ENCODE measurements at places on chromosomes 16 and 17.

DNA sequence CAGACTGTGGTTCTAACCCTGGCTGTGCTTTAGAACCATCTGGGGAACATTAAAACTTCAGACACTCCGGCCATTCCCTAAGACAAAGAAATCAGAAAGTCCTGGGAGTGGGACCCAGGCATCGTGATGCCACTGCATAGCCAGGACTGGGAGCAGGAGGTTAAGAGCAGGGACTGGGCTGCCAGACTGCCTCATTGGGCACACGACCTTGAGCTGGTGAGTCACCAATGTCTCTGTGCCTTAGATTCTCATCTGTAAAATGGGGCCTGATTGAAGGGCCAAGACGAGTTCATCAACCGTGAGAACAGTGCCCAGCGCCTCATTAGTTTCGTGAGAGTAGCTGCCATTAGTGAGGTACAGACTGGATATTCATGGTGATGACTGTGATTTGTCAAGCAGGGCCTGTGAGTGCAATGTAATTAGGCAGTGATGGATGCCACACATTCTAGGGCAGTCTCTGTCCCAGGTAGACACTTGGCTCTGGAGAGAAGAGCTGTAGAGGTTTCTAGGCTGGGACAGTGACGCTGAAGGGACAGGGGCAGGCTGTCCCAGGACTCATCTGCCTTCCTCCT is 196.8 kb downstream of the NTN1 start:
- DNase-seq = no peak

- DNase-seq = no peak
Observed at GRCh38 chr17:37391146-37391545, 15.4 kb downstream of the C17orf78 start.

- no peak for DNase-seq
Observed at GRCh38 chr16:75761108-75761507, 34.8 kb upstream of the CPHXL start.

DNA sequence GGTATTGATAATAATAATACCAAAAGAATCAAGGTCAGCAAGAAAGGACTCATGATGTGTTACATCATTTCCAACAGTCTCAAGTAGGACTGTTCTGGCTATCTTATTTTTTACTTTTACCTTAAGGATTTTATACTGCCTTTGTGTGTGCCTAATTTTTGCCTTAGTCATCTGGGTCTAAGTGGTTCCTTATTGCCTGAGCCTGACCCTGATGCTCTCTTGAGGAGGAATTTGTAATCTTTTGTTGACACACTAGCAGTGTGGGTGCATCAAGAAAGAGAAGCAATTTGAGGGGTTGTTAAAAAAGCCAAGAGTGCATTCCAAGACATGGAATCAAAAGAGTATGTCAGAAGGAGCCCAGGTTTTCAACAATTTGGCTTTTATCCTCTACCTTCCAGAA is 59.3 kb downstream of the TMEM100 start:
- DNase-seq = no peak

- DNase-seq = no peak
Observed at GRCh38 chr17:11618861-11619566, 20.7 kb downstream of the DNAH9 start.

DNA sequence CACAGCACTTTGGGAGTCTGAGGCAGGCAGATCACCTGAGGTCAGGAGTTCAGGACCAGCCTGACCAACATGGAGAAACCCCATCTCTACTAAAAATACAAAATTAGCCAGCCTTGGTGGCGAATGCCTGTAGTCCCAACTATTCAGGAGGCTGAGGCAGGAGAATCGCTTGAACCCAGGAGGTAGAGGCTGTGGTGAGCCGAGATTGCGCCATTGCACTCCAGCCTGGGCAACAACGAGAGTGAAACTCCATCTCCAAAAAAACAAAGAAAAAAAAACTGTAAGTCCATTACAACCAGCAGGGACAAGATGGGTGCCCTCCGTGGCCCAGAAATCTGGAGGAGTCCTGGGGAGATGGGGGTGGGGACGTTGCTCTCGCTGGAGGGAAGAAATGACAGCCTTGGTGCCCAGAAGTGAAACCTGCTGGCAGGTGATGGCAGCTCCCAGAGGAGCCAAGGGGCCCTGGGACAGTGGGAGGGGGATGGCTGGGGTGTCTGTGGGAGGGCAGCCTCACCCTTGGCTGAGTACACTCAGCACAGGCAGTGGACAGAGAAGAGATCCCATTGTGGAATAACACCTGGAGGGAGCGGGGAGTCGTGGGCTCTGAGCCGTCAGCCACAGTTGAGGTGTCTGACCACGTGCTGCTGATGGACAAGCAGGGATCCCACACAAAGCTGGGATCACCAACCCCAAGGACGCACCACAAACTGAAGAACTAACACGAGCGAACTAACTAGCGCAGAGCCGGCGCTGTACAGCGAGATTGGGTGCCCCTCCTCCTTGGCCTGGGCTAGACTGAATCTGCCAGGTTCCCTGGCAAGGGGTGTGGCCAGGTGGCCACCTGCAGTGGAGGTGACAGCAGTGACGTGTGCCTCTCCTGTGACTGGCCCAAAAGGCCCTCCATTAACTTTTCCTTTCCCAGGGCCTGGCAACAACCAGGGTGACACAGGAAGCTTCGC is 46.9 kb upstream of the BAHCC1 start:
- DNase-seq = no peak

- DNase-seq = no peak
Observed at GRCh38 chr17:52709724-52710123, 551.2 kb upstream of the CA10 start.

DNA sequence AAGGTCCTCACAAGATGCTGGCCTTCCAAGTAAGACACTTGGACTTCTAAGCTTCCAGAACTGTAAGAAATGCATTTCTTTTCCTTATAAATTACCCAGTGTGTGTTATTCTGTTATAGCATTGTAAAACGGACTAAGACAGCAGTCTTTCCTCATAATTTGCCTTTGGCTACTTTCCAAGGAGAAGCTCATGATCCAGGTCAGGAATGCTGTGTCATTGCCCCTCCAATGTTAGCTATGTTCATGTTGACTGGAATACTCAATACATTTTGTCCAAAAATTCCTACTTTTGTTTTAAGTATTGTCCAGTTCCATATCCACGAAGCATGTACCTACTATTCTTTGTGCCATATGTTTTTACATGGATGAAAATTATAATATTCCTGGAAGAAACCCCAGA is 234.6 kb downstream of the HS3ST3A1 start:
- no peak for DNase-seq

GRCh38 chr16:85288869-85289660 is 176.8 kb upstream of the CIBAR2 start:
- DNase-seq = no peak

DNA sequence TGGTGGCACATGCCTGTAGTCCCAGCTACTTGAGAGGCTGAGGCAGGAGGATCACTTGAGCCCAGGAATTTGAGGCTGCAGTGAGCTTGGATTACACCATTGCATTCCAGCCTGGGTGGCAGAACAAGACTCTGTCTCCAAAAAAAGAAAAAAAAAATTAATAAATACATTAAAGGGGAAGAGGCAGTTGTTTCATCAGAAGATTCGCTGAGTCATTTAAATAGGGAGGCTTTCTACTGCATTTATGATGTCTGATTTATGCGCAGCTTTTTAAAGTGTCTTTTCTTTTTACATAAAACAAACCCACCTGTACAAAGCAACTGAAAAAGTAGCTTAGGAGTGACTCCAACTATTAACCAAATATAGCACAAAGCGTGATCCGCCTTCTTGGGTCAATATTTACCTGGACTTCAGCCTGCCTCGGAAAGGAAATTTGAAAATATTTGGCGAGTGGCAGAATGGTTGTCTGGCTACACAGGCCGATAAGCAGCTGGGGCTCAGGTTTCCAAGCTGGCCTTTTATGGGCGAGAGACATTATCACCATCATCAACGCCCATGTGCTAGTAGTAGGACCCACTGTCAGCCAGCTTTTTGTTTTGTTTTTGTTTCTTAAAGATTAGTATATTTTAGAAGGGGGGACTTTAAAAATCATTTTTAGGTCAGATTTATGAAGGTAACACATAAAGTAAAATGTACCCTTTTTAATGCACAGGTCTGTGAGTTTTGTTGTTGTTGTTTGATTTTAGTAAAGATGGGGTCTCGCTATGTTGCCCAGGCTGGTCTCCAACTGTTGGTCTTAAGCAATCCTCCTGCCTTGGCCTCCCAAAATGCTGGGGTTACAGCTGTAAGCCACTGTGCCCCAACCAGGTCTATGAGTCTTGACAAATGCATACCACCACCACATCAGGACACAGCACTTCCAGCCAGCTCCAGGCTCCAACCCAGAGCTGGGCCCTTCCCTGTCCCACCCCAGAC is 42.5 kb upstream of the RASD1 start:
- DNase-seq = no peak

GRCh38 chr17:76032780-76033108 is 5.6 kb upstream of the EVPL start:
- DNase-seq = no peak

DNA sequence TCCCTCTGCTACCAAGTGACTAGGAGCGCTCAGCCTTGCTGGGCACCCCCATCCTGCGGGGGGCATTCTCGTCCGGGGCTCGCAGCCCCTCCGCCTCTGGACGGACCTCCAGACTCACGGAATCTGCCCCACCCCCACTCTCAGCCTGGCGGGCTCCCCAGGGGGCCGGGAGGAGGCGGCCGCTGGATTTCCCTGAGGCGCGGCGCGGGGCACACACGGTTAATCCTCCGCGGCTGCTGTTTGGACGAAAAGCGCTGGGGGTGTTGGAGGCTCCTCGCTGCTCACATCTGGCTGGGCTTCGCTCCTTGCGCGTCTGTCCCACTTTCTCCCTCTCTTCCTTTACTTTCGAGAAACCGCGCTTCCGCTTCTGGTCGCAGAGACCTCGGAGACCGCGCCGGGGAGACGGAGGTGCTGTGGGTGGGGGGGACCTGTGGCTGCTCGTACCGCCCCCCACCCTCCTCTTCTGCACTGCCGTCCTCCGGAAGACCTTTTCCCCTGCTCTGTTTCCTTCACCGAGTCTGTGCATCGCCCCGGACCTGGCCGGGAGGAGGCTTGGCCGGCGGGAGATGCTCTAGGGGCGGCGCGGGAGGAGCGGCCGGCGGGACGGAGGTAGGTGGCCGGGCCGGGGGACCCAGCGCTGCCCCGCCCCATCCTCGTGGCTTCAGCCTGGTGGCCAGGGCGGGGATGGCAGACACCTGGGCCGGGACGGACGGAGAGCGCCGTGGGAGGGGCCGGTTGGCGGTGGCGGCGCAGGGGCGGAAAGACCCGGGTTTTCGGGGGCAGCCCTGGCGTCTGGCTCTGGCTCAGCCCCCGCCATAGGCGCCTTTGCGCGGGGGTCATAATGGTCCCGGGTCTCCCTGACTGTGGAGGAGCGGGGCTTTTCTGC is at the start of gene C1QTNF1:
Gene C1QTNF1 (plus strand): TSS at position 284 of the 886 bp plus-strand sequence. CDS start 19,800 bp downstream, outside the sequence.
- DNase-seq = no peak

GRCh38 chr17:39238311-39238972 is 12.7 kb upstream of the STAC2 start:
- DNase-seq = no peak

DNA sequence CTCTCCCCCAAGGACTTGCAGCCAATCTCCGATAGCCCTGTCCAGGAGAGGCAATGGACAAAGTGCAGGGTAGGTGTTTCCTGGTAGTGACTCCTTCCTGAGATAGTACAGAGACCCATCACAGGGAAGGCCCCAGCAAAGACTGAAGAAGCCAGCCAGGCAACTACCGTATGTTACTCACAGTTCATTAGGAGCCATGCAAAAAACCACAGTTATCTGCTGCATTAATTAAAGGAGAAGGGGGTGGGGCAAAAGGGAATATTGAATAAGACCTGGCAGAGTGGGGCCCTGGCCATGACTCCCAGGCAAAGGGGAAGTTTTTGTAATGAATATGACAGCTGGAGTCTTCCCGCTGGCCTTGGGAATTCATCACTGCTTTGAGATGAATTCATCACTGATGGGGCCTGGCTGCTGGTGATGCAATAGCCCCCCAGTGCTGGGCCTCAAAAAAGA is 2.5 kb upstream of the SLC13A2 start:
- DNase-seq = no peak

DNA sequence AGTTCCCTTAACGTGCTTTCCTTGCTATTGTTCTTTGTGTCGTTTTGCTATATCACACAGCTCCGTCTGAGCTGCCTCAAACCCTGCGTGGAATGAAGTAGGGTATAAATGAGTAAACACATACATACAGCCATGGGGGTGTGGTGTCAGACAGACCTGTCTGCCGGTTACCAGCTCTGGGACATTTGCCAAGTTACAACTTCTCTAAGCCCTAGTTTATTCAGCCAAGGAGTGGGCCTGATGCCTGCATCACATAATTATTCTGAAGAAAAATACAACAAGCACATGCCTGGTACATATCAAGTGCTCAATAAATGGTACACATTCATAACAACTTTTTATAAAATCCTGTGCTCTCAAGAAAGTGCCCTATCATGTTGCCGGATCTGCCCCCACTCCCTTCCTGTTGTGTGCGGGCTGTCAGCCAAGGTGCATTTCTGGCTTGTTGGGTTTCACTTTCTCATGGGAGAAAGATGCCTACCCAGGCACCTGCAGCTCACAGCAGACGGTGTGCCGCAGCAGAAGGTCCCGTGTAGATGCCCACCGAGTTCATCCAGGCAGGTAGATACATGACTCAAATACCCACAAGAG is 30.5 kb downstream of the SMPD3 start:
- no peak for DNase-seq

GRCh38 chr16:84847564-84848355 is 28.0 kb downstream of the CRISPLD2 start:
- DNase-seq = no peak

All from COLO829 (cell line).